Left ventricle myocardium inferior (tissue), 1 donor: ENCODE measurements at places on chromosomes 2 and 18.
A peak's percentile ranks its signal among the peaks of the same experiment; 100 is the strongest.

DNA sequence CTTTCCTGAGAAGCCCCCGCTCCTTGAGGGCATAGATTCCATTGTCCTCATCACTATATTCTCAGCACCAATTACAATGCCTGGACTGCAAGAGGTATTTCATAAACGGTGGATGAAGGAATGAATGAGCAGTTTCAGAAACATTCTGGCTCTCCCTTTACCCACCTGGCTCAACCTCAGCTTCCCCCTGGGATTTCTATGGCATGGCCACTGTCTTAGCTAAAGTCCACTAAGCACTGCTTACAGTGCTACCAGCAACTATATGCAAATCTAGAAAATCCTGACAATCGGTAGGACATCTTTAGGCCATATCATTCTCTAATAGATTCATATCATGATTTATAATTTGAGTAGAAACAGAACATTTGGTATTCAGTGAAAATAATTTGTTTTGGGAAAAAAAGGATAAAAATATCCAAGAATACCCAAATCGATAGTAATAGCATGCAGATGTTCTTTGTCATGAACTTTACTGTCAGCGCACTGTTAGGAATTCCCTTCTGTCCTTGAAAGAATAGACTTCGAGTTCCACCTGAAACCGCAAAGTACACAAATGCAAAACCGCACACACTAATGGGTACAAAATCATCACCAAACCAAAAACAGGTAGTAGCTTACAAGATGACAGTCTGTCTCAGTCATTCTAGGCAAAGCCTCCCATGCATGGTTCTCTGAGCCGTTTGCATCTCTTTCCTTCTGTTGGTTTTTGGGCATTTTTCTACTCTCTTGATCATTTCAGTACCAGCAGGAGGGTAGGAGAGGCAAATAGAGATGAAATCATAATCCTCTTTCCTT is 303.6 kb upstream of the ID2 start:
- DNase-seq = no peak

DNA sequence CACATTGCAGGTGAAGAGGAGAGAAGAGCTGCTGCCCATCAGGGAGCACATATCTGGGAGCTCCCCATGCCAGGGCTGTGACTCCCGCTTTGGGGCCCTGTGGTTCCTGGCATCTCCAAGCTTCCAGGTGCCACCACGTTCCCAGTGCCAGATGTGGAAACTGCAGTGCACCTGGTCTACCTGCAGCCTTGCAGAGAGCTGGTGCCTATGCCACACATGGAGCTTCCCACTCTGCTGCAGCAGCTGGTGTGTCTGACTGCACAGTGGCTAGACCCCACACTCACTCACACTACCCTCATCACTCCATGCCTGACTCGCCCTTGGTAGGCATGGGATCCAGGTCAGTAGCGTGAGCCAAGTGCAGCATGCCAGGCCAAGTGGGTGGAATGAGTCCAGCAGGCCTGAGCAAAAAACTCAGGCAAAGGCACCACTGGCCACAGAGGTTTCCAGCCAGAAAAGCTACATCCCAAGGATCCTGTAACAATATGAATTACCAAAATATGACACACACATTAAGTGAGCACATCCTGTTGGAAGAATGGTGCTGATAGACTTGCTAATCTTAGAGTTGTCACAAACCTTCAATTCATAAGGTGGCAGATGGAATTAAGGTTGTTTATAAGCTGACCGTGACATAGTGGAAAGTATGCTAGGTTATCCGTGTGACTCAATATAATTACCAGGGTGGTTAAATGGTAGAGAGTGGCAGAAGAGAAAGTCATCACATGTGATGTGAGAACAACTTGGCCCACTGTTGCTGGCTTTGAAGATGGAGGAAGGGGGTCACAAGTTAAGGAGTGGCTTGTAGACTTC is 150.9 kb downstream of the EHBP1 start:
- DNase-seq = peak; percentile 38

GRCh38 chr2:3466966-3467365 is 52.4 kb downstream of the ADI1 start:
- DNase-seq = no peak

GRCh38 chr2:45974056-45974455 is 322.6 kb downstream of the PRKCE start:
- no peak for DNase-seq

GRCh38 chr2:224069172-224069571 is 30.1 kb upstream of the SERPINE2 start:
- peak; percentile 45 for DNase-seq

GRCh38 chr2:100902817-100903405 is 83.0 kb downstream of the NPAS2 start:
- no peak for DNase-seq

GRCh38 chr2:10321622-10322021 is 18.9 kb downstream of the HPCAL1 start:
- DNase-seq = no peak

- no peak for DNase-seq
These were observed 48.8 kb downstream of the TWIST2 start for GRCh38 chr2:238896641-238897040.

DNA sequence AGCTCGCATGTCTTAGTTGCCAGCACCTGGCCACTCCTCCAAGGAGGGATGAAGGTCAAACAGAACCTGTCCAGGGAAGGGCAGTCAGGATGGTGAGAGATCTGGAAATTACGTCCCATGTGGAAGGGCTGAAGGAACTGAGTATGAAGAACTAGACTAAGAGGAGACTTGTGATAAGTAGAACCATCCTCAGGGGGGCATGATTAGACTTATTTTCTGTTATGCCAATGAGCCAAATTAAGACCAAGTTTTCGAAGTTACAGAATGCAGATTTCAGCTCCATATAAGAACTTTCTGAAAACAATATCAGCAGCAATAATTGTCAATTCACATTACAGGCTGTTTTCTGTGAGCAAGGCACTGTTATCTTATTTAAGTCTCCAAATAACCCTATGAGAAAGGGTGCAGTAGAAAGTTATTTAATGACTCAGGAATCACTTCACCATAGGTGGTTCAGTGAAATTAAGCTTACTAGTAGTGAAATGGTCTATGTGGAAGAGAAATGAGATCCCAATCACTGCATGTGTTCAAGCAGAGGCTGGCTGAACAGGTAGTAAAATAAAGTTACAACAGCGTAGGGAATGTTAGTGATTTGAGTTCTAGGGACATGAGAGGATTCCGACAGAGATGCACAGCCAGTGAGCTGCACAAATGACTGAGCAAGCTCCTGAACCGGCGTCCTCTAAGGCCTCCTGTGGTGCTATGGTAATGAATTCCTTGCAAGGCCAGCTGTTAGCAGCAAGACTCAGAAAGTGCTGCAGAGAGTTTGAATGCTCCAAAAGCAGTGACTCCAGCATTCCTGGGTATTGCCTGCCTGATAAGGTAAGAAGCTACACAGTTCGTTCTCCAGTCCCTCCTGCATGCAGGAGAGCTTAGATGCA is 4.5 kb upstream of the DYM start:
- DNase-seq = no peak

DNA sequence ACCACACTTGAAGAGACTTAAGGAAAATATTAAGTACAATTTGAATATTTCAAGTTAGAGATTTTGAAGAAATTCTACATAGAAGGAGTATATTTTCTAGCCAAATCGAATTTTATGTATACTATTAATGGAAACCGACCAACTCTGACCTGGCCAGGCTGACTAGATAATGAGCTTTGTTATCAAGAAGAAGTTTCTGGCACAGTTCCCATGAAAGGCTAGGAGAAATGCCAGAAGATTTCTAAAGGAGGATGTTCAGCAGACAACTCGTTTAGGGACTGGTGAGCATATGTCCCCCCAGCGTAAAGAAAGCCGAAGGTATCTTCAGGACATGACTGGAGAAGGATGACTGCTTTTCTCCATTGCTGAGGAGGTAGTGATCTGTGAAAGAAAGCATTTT is 127.3 kb downstream of the DIS3L2 start:
- no peak for DNase-seq

DNA sequence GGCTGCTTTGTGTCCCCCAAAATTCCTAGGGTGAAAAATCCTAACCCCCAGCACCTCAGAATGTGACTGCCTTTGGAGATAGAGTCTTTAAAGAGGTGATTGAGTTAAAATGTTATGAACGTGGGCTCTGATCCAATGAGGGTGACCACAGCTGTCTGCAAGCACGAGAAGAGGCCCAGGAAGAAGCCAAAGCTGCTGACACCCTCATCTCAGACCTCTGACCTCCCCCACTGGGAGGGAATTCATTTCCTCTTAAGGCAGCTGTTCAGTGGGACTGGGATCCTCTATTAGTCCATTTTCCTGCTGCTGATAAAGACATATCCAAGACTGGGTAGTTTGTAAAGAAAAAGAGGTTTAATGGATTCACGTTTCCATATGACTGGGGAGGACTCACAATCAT is 544.4 kb downstream of the DCDC2C start:
- DNase-seq = no peak

DNA sequence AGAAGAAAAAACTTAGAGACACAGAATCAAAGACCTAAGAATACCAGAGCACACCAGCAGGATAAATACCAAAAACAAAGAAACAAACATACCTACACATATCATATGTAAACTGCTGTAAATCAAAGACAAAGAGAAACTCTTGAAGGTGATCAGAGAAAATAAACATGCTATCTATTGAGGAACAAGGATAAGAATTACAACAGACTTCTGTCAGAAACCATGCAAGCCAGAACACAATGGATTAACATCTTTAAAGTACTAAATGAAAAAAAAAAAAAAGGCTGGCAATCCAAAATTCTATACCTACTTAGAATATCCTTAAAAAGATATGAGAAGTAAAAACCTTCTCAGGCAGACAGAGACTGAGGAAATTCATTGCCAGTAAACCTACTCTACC is 51.6 kb upstream of the MGAT4A start:
- DNase-seq = no peak

DNA sequence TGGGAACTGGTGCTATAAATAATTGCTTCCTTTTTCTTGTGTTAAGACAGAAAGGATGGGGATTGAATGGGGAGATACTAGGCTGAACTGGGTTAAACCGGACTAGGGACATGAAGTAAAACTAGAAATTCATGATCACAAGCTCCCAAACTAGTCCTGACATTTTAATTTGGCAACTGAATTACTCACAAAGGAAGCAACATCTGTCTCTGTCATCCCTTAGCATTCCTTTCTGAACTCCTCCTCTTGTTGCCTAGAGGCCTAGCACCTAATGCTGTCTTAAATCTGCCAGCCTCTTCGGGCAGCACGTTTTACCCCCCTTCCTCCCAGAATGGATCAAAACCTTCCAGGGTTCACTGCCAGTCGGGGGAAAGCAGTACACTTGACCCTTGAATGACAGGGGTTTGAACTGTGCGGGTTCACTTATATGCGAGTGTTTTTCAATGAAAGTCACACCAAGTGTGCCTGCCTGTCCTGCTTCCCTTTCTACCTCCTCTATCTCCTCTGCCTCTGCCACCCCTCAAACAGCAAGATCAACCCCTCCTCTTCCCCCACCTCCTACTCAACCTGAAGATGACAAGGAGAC is 8.2 kb downstream of the KCTD1 start:
- no peak for DNase-seq

DNA sequence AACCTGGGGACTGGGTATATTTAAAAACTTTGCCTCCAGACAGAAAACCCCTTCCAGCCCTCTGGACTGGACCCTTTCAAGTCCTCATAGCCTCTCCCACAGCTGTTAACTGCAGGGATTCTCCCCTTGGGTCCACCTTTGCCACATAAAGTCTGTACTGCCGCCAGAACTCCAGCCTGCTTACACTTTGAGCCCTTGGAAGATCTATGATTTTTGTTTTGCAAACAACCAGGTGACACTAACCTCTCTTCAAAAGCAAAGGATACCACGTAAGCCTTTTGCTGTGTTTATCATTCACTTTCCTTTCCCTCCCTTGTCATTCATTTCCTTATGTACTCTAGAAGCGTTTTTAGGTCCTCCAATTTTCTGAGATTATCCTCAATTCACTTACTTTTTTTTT is 4.1 kb upstream of the AGXT start:
- DNase-seq = no peak

DNA sequence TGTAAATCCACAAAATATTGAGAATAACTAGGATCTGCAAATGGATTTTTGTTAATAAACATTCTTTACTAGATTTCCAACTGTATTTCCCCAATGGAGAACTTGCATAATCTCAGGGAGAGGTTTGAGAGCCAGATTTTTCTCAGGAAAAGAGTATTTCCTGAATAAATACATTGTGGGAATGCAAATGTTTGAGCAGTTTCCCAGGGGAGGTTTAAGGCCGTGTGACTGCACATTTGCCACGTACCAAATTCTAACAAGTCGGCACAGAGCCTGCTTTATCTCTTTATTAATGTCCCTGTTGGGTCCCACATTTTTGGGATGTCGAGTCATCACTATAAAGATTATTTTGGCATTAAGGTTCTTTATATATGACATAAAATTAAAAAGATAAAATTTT is 27.0 kb downstream of the TFPI start:
- no peak for DNase-seq

DNA sequence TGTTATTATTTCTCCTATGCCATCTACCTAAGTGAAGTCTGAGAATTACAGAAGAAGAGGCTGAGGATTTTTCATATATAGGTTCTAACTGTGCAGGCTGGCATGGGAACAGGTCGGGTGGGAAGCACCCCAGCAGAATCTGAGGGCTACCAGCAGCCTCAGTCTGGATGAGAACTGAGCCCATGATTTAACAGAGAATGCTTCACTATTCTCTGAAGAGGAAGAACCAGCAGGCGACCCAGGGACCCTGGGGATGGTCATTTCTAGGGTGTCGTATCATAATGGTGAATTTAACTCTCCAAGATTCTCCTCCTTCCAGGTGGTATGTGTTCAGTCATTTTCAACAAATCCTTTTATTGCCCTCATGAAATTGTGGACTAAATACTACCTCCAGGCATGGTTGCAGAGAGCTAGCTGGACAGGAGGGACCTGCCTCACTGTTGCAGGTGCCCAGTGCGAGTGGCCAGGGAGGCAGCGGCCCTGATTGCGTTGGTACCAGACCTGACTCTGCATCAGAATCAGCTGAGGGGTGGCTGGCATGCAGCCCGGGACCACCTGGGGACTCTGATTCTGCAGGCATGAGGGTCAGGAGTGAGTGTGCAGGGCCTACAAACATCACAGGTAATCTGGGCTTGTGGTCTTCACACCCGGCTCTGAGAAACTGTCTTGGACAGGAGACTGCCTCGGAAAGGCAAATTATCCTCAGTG is 272.2 kb downstream of the TSN start:
- DNase-seq = no peak

- DNase-seq = no peak
These were observed 152.4 kb downstream of the MTCL1 start for GRCh38 chr18:8857806-8858205.

DNA sequence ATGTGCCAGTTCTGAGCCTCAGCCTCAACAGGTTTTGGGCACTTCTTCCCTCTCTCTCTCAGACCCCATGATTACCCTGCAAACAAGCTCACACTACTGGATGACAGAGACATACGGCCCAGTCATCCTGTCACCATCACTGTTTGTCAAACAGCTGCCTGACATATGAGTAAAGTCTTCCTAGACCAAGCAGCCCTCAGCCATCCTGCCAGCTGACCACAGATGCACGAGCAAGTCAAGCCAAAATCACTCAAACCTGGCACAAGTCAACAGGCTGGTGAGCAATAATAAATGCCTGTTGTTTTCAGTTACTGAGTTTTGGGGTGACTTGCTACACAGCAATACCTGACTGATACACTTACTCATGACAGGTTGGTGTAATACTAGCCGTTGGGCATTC is 75.5 kb upstream of the KLF7 start:
- no peak for DNase-seq

- no peak for DNase-seq
These were observed 657.2 kb downstream of the IRS1 start for GRCh38 chr2:226142463-226142862.

- DNase-seq = no peak
These were observed 65.6 kb downstream of the WDR7 start for GRCh38 chr18:56716692-56717146.
